Activated CD4-positive, alpha-beta T cell treated with anti-CD3 and anti-CD28 coated beads for 4 hours (primary cell): ENCODE measurements at places on chromosomes 16 and 17.
A peak's percentile ranks its signal among the peaks of the same experiment; 100 is the strongest.

- no peak for DNase-seq
These were observed 52.8 kb downstream of the CBFA2T3 start for GRCh38 chr16:88923926-88924833.

GRCh38 chr17:71409137-71409536, 711.7 kb upstream of the SOX9 start:
- DNase-seq = no peak

DNA sequence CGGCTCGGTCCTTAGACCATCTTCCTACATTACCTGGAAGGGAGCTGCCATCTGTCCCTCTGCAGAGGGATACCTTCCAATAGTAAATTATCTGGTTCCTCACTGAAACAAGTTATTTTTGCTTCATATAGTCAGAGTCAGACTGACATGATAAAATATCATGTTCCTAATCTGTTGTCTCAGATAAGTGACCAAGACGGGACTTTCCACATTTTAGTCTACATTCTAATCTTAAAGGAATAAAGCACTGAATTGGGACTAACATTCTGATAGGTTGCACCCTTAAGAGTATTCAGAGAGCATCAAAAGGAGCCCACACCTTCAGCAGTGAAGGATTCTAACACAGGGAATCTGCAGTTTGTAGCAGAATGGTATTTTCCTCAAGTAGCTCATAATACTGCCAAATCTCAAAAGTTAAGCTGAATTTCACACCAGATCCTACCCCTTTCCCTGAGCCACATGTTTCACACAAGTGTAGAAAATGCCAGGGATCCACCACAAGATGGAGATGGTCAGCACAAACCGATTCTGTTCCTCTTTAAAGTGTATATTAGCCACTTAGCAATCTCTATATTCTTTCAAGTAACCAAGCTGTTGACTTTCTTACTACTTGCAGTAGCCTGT, 13.4 kb downstream of the GINS2 start:
- DNase-seq = no peak

GRCh38 chr16:3248596-3248995, 7.8 kb downstream of the MEFV start:
- DNase-seq = no peak

DNA sequence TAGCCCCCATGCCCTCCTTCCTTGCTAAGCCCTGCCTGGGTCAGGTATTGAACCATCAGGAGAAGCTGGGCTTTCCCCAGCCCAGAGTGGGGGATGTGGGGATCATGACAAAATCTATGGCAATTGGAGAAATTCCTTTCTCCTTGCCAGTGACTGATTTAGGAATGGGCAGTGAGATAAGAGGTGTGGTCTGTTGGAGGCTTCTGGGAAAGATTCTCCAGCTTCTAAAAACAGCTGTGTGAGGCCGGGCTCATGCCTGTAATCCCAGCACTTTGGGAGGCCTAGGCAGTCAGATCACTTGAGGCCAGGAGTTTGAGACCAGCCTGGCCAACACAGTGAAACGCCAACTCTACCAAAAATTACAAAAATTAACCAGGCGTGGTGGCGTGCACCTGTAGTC, 69.1 kb downstream of the SRCIN1 start:
- no peak for DNase-seq

- no peak for DNase-seq
These were observed 208.1 kb upstream of the ASIC2 start for GRCh38 chr17:33501185-33501584.

- peak; percentile 63 for DNase-seq
These were observed 18.5 kb upstream of the KCTD5 start for GRCh38 chr16:2663553-2664546.

DNA sequence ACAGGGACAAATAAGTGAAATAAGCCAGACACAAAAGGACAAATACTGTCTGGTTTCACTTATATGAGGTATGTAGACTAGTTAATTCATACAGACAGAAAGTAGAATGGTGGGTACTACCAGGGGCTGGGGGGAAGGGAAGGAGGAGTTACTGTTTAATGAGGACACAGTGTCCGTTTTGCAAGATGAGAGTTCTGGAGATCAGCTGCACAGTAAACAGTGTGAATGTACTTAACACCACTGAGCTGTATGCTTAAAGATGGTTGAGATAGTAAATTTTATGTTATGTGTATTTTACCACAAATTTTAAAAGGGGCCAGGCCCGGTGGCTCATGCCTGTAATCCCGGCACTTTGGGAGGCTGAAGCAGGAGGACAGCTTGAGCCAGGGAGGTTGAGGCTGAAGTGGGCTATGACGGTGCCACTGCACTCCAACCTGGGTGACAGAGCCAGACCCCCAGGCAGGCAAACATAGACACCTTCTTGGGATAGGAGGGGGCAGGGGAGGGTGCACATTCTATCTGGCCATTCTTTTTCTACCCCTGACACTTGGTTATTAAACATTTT, 23.5 kb downstream of the LRRC75A start:
- DNase-seq = no peak

DNA sequence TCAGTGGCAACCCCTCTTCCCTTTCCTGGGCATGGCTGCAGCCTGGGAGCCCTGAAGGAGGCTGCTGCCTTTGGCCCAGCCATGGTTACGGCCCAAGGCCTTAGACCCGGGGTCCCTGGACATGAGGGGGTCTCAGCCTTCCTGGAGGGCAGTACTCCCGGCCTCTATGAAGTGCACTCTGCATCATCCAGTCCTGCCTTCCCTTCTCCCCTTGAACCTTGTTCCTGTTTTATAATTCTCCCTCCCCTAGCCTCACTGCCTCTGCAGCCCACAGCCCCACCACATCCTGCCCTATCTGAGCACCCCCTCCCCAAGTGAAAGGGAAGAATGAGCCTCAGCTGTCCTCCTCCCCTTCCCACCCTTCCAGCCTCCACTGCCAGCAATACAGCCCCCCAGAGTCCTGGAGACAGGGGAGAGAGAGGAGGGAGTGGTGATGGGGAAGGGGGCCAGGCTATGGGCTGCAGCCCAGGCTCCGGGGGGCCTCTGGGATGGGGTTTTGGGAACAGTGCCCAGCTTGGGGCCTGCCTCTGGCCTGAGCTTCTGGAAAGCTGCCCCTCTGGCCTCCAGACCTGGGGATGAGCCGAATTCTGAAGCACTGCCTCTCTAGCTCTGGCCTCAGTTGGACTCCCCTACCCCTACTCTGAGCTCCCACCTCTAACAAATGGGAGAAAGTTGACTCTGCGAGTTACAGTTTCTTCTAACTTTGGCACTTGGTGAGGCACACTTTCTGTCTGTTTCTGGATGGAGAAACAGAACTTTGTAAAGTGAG, 7.6 kb downstream of the CCR7 start:
- DNase-seq = no peak

DNA sequence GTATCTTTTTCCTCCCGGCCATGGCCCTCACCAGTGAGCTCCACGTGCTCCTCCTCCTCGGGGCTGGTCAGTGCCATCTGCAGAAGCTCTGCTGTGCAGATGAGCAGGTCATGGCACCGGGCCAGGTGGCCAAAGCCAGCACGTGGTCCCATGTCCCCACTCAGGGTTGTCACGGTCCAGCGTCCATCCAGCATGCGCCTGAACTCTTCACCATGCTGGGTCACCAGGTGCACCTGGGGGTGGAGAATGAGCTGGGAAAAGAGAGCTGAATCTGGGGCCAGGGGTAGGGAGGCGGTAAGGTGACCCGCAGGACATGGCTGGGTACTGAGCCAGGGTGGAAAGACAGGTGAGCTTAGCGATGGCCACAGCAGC, 1.3 kb downstream of the DHX58 start:
- no peak for DNase-seq

- DNase-seq = no peak
These were observed 82.6 kb upstream of the GNAO1 start for GRCh38 chr16:56108724-56109123.

DNA sequence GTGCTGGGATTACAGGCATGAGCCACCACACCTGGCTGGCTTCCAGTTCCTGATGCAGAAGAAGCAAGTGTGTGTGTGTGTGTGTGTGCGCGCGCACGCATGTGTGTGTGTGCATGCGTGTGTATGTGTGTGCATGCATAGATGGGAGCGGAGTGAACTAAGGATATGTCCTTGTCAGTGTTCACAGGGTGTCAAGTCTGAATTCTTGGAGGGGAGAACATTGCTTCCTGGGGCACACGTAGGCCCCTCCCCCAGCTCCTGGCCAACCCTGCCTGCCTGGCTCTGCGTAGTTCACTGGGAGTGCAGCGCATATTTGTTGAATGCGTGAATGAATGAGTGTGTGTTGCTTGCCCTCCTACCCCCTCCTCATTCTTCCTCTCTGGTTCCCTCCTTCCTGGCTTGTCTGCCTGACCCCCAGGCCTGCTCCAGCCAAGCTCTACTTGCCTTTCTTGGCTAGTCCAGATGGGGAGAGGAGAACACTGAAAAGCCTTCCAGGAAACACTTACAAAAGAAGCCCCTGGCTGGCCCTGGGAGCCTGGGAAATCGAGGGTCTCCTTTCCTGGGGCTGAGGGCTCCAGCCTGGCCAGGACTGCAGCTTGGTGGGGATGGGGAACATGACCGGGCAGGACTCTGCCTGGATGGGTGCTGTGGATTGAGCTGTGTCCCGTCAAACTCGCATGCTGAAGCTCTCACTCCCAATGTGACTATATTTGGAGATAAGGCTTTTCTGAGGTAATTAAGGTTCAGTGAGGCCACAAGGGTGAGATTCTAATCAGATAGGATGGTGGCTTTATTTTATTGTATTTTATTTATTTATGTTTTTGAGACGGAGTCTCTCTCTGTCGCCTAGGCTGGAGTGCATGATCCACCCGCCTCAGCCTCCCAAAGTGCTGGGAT, 27.9 kb downstream of the IGFBP4 start:
- DNase-seq = no peak

DNA sequence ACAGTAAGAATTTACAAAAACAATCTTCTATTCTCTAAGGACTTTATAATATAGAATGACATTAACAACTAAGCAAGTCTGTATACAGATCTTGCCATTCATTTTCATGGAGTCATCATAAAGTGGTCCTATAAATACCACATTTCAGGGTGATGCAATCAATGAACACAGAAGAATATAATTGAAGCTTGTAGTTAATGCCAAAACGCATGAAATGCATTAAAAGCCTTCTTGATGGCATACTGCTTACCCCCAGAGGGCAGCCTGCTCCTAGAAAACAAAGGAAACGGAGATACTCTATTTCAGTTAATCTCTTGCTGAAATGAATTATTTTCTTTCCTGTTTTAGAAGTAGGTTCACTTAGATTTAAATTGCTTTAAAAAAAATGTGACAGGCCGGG, 45.2 kb upstream of the STAC2 start:
- no peak for DNase-seq

GRCh38 chr16:17921357-17921978, 415.1 kb downstream of the NPIPA8 start:
- DNase-seq = peak; percentile 47

DNA sequence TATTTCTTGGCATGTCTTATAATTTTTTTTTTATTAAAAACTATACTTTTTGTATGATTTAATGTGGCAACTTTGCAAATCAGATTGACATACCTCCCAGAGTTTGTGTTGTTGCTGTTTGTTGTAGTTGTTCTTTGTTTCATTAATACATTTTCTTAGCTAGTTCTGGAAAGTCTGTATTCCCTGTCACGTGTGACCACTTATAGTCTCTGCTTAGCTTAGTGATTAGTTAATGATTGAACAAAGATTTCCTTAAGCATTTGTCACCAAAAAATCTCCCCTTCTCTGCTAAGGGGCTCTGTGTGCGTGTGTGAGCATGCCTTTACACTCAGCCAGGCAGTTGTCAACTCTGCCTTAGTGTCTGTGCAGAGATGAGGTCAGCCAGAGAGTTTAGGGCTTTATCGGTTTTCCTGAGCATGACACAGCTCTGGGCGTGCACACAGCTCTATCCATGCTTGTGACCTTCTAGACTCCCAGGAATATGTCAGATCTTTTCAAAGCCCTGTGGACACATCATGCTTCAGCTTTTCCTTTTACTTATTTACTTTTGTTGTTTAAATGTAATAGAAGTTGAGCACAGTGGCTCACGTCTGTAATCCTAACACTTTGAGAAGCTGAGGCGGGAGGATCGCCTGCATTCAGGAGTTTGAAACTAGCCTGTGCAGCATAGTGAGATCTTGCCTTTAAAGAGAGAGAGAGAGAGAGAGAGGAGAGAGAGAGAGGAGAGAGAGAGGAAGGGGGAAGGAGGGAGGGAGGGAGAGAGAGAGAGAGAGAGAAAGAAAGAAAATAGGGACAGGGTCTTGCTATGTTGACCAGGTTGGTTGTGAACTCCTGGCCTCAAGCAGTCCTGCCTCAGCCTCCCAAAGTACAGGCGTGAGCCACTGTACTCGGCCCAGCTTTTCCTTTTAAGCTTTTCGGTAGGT, 21.9 kb downstream of the DNAI2 start:
- DNase-seq = no peak

- no peak for DNase-seq
These were observed 32.0 kb downstream of the GAS7 start for GRCh38 chr17:10166176-10166935.

DNA sequence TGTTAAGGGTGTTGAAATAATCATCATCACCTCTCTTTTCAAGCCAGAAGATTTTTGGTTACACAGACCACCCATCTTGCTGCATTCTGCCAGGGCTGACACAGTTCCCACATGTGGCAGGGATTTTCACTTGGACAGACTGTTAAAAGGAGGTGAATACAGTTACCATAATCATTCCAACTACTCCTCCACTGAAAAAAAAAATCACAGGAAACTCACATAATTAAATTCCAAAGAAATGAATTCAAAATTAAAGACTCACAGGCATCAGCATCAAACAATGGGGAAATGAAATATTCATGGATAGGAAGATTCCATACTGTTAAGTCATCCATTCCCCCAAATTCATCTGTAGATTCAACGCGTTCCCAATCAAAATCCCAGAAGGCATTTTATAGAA, 209.4 kb downstream of the MRTFB start:
- no peak for DNase-seq

DNA sequence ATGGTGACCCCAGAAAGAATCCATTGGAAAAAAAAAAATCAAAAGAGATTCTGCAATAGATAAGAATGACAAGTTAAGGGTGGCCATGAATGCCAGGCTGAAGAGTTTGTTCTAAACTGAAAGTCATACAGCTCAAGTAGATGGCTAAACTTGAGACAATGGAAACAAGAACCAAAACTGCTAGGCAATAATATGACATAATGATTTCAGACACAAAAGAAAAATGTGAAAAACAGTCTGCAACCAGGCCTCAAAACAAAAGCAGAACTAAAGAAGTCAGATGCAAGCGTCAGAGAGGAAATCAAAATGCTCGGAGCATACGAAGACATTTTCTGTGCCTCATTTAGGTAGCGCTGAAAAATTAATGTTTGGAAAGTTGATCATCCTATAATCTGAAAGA, 54.4 kb upstream of the YPEL2 start:
- no peak for DNase-seq
